ENCODE measurements at places on chromosomes 7 and 10.

GRCh38 chr7:128022631-128023532 is 8.4 kb downstream of the LRRC4 start:
- no peak for DNase-seq

DNA sequence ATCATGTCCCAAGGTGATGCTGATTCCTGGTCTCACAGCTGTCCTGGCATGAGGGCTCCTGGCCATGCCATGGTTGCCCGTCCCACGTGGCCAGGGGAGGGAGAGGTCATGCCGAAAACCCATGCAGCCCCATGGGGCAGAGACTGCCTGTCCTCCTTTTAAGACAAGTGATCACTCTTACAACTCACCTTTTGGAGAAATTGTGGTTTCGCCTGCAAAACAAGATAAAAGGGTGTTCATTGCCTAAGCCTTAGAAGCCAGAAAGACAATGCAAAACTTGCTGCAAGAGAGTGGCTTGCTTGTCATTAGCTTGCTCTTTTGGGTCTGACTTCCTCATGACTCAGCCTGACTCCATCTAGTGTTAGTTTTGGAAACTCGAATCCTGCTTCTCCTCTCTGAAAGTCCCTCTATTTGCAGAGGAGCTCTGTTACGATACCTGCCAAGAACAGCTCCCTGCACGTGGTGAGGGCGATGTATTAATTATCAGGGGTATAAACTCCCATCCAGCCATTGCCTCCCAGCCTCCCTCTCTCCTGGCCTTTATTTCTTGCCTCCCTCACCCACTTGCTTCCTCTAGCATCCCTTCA is 26.7 kb downstream of the TMEM273 start:
- no peak for DNase-seq

GRCh38 chr10:111984057-111984456 is 199.5 kb downstream of the GPAM start:
- DNase-seq, result no peak

- no peak for DNase-seq
Measured at GRCh38 chr10:110706690-110707098, 62.6 kb downstream of the RBM20 start.

DNA sequence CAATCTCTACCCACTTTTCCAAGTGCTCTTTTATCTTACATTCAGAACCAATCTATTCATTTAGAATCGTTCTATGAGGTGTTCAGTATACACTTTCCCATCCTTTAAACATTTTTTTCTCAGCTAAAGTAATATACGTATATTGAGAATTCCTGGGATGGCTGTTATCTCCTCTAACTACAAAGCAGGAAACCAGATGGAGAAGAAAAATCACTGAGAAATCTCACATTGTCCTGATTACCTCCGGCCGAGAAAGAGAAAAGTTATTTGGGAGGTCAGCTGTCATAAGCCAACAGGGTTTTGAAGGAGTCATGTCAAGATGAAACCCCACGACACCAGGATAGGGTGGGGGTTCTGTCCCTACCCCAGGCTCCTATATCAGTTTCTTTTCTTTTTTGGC is 99.2 kb upstream of the KDM7A start:
- no peak for DNase-seq
